ENCODE measurements at places on chromosomes 4 and X.

DNA sequence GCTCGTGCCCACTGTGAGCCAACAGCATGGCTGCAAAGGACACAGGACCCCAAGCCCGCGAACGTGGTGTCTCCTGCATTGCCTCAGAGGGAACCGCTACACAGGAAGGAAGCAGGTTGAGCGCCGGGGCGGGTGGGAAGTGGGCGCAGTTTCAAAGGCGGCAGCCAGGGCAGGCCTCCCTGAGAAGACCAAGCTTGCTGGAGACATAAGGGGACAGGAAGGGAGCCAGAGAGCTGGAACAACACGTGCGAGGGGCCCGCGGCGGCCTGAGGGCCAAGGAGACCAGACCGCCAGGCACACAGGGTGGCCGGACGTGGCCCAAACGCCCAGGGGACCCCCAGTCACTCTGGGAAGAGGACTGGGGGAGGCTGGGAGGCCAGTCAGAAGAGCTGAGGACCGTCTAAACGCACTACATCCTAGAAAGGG lies 32.0 kb downstream of the CTBP1 start:
- DNase-seq, result no peak

DNA sequence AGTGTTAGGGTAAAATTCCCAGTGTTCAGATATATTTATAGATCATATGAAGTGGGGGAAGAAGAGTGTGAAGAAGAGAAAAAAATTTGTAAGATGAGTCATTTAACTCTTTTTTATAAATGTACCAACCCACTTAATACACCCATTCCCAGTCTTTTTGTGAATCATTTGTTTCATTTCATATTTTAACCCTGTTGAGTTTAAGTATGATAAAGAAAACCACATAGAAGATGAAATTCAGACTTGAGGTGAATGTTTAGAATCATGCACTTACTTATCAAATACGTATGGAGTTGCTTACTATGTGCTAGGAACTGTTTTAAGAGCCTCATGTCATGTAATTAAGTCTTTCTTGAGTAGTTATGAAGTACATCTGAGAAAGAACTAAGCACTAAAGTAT lies 56.6 kb upstream of the DAPP1 start:
- peak; percentile 23 for DNase-seq

GRCh38 chr4:15833801-15834200 lies 55.7 kb downstream of the CD38 start:
- no peak for DNase-seq

DNA sequence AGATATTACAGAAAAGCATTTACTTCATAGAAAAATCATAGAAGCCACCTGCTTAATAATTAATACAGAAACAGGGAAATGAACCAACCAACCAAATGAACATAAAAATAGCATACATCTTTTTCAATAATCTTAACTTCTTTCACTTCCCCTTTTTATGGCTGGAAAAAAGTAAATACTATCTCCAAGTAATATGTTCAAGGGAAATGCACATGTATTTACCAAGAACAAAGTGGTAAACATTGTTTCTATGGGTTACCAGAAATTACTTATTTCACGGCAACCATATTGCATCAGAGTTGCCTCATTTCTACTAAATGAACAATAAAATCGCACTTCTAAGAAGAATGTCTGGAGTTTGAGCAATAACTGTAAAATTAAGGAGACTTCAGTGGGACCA lies 321.3 kb downstream of the TMA16 start:
- DNase-seq, result no peak

- peak; percentile 4 for DNase-seq
These were observed 11.0 kb upstream of the TBC1D8B start for GRCh38 chrX:106791495-106791894.

DNA sequence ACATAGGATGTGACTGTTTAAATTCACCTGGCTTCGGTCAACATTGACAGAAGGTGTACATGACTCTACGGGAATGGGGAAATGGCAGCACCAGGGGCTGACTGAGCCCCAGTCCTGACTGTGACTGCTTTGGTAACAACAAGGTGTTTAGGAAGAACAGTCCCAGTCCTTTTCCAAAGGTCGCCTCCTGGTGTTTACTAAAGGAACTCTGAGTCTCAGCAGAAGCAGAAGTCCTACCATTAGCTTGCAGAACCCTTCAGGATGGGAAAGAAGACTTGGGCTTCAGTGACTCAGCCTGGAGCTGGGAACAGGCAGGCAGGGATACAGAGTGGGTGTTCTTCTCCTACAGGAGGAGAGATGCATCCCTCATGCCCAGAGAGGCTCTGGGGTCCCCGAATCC lies 103.3 kb downstream of the MGST2 start:
- no peak for DNase-seq

GRCh38 chr4:74157154-74157553 lies 764 bp upstream of the MTHFD2L start:
- DNase-seq, result peak; percentile 21

DNA sequence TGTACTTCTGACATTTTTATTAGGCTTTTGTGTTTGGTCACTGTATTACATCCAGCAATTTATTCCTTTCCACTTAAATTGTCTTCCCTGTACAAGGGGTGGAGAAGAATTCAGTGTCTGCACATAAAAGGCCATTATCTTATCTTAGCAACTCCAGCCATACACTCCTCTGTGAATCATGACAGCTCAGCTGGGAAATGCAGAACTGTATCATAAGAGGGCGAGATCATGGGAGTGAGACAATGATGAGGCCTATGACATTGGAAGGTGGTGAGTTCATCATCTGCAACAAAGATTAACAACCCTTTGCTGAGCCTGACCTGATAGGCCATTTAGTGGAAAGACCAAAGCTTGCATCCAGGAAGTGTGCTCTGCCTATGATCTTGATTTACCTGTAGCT lies 33.3 kb downstream of the SLIT2 start:
- peak; percentile 79 for DNase-seq

All from fibroblast of skin of back (primary cell).